ENCODE measurements at places on chromosomes 13 and 19. TPM values are rescaled to one million over a fixed set of nuclear protein-coding genes. Genes with fewer than 3 reads are reported as not detected.

Gene HCN2
- 0.26 TPM for total RNA-seq

Gene MCEMP1
- not detected for total RNA-seq

Gene APOC4
- total RNA-seq: not detected

Gene CLC
- total RNA-seq: not detected

Gene CGB8
- not detected for total RNA-seq

Gene LHB
- total RNA-seq: 45.8 TPM

Gene POSTN
- 4.4 TPM for total RNA-seq

Gene EPN1
- total RNA-seq: 52.1 TPM

Gene HSD17B14
- 3.3 TPM for total RNA-seq

Gene GRK1
- total RNA-seq: not detected
